Muscle of arm (tissue), 14 donors: ENCODE measurements at places on chromosomes 6 and 20.

DNA sequence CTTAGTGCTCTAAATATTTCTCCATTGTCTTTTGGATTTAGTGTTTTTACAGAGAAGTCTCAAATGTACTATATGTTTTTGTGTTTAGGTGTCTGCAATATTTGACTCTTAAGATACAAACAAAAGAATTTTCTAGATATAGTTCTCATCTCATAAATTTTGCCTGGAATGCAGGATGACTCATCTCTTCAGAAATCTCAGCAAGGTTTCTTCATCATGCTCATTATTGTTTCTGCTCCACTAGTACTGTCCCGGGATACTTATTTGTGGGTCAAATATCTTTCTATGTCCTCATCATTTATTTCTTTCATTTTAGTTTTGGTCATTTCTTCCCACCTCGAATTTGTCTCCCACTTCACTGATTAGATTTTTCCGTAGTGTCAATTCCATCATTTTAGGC is 9.5 kb downstream of the AHI1 start:
- no peak for DNase-seq

- no peak for DNase-seq
These were observed 19.3 kb upstream of the AHCY start for GRCh38 chr20:34322267-34323105.

- DNase-seq = no peak
These were observed 94.3 kb upstream of the BHLHE23 start for GRCh38 chr20:63100926-63101699.

- DNase-seq = no peak
These were observed 18.9 kb downstream of the C6orf132 start for GRCh38 chr6:42123379-42124103.

DNA sequence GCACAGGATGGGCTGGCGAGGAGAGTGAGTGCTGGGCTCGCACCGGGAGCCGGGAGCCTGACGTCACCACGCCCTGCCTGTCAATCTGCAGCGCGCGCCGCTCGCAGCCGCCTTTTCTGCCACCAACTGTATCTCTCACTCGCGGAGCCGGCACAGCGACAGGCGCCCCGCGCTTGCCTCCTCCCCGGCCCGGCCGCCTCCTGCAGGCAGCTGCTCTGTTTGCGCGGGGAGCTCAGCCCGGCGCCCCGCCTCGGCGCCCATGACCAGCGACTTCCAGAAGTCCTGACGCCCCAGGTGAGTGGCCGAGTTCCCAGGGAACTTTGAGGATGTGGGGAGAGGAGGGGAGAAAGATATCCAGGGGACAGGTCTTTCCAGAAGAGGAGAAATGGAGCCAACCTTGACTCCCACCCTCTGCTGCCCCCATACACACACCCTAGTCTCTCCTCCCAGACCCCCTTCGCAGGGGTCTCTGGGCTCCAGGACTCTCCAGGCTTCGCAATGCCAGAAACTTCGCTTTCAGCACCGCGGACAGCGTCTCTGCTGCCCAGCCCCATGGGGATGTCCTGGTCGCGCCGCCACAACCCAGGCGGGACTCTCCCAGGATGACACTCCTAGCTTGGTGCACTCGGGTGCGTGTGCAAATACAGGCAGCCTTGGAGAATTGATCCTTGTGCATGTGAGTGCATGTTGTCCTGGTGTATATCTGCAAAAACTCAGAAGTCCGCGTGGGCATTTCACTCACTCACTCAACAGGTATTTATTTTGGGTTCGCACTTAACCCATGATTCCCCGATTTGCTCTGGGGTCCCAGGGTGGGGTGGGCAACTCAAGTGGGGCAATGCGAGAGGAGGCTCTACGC is at the start of gene GPR6:
TSS of gene GPR6 (plus strand) at position 138 of the 859 bp plus-strand sequence. CDS start 802 bp downstream, outside the sequence.
- DNase-seq = peak; percentile 58

GRCh38 chr6:46393161-46393939 is 97.9 kb downstream of the RCAN2 start:
- no peak for DNase-seq

GRCh38 chr6:131976545-131977061 is 25.4 kb upstream of the CCN2 start:
- DNase-seq = no peak

- DNase-seq = no peak
These were observed 511.4 kb upstream of the FLRT3 start for GRCh38 chr20:14848806-14849205.

DNA sequence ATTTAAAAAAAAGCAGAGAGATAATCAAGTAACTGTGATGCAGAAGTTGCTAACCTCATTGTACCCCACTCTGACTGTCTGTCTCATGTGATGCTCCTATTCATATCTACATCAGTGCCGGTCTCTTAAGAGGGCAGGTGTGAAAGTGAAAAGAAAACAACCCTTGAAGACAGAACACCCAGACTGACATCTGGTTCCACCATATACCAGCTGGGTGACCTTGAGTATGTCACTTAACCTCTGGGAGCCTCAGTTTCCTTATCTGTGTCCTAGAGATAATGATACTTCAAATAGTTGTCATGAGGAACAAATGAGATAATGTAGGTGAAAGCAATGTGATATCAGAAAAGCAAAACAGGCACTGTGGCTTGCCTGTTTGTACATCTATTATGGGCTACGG is 426.8 kb upstream of the SOX4 start:
- DNase-seq = no peak

DNA sequence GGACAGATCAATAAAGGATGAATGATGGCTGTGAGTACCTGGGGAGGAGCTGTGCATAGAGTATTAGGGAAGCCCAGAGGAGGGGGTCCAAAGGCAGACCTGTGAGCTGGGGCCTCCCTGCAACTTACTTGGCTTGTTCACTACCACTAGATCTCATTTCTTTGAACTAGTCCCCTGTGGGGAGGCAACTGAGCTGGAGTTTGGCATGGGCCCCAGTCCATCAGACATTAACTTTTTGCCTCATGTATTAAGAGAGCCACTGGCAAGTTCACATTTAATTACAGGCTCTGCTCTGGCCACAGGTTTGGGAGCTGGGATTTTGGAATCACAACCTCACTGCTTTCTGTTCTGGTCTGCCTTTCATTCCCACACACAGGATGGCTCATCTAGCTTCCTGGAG is 254.1 kb downstream of the PRL start:
- DNase-seq = peak; percentile 48

- no peak for DNase-seq
These were observed 526.6 kb upstream of the MARCKS start for GRCh38 chr6:113330636-113330946.

DNA sequence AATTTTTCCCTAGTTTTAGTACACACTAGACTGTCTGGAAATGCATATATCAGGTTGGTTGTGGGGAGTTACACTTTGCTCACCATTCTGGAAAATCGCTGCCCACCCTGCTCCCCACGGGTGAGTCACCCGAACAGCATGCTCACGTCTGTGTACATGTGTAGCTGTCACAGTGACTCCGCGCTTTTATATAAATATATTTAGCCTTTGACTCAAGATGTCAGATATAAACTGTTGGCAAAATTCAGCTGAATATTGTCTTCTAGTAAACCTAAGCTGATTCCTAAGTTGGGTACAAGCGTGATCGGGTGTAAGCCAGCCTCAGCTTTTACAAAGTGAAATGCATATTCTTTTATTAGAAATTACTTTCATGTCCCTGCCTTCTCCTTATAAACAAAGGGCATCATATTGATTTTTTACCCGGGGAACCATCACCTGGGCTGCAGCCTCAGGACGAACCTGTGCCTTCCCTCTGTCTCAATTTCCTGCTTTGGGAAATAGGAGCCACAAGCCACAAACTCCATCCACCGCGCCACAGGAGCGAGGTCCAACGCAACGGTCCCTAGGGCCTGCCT is 4.3 kb downstream of the SDCBP2 start:
- DNase-seq = no peak

DNA sequence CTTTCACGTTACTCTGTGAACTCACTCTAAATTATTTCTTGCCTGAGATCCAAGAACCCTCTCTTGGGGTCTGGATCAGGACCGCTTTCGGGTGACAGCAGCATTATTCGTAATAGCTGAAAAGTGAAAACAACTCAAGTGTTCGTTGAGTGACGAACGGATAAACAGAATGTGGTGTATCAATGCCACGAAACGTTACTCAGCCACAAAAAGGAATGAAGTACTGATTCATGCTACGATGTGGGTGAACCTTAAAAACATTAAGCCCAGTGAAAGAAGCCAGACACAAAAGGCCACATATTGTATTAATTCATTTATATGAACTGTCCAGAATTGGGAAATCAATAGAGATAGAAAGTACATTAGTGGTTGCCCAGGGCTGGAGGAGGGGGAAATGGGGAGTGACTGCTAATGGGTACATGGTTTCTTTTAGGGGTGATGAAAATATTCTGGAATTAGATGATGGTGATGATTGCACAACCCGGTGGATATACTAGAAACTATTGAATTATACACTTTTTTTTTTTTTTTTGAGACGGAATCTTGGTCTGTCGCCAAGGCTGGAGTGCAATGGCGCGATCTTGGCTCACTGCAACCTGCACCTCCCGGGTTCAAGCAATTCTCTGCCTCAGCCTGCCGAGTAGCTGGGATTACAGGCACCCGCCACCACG is 8.4 kb downstream of the PTGIS start:
- no peak for DNase-seq

DNA sequence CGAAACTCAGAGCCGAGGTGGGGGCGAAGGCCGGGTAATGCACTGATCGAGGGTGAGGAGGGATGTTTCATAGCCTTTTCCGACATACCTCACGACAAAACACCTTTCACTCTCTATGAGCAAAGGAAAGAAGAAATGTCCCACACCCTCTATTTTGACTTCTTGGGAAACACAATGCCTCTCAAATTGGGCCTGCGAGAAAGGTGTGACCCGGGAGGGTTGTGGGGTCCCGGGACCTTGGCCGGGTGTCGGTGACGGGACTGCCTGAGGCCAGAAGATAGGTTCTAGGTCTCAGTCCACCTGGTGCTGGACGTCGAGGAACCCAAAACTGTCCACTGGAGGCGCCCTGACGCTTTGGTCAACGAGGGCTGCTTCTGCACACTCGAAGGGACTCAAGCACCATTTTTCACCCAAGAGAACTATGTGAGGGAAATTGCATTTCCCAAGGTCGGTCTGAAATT is 41.1 kb upstream of the OSTM1 start:
- DNase-seq = no peak

- DNase-seq = no peak
These were observed 207.7 kb upstream of the DTNBP1 start for GRCh38 chr6:15870333-15871043.

- DNase-seq = peak; percentile 64
These were observed 50.5 kb upstream of the DST start for GRCh38 chr6:56693246-56693607.

- DNase-seq = no peak
These were observed 20.5 kb downstream of the XRN2 start for GRCh38 chr20:21323640-21324039.

DNA sequence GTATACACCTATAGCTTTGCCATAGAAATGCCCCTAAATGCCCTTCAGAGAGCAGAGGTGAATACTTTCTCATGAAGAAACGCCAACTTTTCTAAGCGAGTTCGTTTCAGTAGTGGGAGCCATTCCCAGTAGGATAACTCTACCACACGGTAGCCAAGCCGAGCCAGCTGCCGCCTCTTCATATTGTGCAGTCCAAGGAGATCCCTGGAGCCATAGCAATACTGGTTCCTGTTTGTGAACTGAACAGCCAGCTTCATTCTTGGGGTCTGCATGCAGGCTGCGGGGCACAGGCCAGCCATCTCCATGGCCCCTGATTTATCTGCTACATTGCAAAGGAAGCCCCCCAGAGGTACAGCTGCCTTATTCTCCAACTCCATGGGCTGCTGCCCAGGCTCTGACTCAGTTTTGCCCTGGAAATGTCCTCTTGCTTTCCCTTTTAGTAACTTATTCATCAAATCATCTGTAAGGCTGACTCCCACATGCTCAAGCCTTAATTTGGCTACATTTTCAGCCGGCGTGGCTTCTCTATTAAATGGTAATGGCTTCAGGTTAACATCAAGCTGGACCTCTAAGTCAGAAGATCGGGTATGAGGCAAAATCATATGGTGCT is 12.8 kb downstream of the FASTKD5 start:
- no peak for DNase-seq

GRCh38 chr20:47765271-47765670 is 20.0 kb downstream of the SULF2 start:
- DNase-seq = no peak
